H4 (cell line): ENCODE measurements at places on chromosomes 7 and 10.

DNA sequence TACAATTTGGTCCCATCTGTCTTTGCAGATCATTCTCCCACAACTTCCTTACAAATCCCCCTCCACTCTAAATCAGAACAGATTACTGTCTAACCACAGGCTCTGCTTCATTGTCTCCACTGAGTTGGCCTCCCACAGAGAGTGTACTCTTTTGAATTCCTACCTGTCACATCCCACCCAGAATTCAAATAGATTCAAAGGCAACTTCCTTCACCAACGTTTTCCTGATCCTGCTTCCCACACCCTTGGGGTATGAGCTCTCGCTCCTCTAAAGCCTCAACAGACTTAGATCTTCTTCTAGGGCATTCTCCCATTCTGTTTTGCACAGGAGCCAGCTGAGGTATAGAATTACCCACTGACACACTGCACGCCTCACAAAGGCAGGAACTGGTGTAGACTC is 197.8 kb upstream of the CDCA7L start:
- no peak for DNase-seq

GRCh38 chr10:121157998-121158397 is 306.8 kb downstream of the WDR11 start:
- peak; percentile 59 for DNase-seq

- DNase-seq: no peak
Observed at GRCh38 chr10:49760789-49761188, 1.3 kb downstream of the OGDHL start.

DNA sequence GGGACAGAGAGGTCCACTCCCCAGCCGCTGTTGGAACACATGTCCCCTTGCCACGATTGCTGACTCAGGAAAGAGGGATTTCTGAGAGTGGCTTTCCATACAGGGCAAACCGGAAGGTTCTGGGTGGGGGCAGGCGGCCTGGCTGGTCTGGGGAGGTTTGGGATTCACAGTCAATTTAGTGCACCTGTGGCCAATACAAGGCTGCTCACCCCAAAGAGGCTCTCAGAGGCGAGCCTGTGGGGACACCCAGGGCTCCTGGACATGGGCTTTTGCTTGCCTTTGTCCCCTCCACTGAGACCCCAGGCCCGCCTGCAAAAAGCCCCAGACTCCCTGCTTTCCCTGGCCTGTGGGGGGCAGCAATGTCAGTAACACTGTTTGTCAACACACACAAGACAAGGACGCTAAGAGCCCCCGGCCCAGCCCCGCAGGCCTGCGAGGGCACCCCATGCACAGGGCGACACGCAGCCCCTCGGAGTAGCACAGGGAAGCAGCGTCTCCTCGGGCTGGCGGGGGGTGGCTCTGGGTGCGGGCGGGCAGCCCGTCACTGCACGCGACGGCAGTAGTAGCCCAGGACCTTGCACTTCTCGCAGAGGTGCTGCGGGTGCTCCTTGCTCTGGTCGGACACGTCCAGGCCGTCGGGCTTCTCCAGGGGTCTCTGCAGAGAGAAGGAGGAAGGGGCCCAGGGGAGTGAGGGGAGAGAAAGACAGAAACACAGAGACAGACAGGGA is 38.7 kb downstream of the PPIF start:
- no peak for DNase-seq
